Stimulated activated CD4-positive, alpha-beta T cell treated with anti-CD3 and anti-CD28 coated beads, TNF-alpha, amount 100 ng/mL, for 1 hour (primary cell): ENCODE measurements at places on chromosomes 4 and X.

DNA sequence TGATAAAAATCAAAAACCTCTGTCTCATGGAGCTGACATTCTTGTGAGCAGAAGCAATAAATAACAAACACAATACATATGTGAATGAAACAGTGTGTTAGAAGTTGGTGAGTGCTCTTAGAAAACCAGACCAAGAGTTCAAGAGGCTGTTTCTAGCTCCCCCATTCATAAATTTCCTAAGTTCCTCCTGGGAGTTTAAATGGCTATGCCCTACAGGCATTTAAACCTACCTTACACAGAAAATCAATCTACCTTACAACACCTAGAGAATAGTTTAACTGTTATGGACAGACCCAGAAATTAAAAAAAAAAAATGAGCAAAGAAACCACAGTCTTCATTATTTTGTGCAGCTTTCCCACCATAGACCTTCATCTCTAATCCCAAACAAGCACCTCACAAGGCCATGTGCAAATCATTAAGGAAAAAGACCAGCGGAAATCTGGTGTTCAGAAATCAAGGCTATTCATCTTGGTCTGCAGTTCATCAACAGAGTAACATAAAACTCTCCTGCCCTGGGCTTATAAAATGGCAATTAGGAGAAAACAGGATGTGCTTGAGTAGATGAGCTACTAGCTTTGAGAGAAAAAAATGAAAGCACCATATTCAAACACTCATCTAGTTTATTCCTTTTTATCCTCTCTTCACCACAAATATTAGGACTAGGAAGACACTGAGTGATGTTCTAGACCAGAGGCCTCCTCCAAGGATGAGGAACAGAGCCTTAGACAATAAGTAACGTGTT lies 147.2 kb downstream of the SHROOM3 start:
- no peak for DNase-seq

DNA sequence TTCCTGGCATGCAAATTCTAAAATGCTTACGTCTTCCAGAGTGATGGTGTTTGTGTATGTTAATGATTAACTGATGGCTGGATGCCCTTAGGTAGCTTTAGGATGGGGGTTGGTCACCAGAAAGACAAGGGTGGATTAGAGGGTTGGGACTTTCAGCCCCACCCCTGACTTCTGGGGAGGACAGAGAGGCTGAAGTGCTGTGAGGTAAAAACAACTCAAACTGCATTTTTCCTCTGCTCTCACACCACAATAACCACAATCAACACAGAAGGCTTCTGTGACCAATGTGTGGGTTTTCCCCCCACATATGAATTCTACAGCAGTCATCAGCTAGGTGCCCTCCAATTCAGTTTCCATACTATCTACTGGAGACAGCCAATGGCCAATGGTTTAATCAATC lies 18.7 kb upstream of the DDIT4L start:
- DNase-seq = no peak

DNA sequence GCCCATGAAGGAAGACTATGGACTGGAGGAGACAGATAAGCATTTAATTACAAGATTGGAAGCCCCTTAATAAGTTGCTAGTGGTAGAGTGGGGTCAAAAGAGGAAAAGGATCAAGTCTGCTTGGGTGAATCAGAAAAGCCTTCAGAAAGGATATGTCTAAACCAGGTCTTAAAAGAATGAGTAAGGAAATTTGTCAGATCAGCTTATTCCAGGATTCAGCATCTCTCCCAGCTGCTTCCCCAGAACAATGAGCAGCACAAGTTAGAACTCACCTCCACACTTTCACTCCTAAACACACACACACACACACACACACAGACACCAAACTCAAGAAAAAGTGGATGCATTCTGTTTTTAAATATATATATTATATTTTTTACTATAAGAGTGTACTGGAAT lies 166.5 kb downstream of the CPEB2 start:
- DNase-seq = no peak

GRCh38 chr4:142168181-142168580 lies 531.8 kb downstream of the IL15 start:
- DNase-seq = no peak

- no peak for DNase-seq
These were observed 55.3 kb downstream of the FANCB start for GRCh38 chrX:14817571-14817970.

DNA sequence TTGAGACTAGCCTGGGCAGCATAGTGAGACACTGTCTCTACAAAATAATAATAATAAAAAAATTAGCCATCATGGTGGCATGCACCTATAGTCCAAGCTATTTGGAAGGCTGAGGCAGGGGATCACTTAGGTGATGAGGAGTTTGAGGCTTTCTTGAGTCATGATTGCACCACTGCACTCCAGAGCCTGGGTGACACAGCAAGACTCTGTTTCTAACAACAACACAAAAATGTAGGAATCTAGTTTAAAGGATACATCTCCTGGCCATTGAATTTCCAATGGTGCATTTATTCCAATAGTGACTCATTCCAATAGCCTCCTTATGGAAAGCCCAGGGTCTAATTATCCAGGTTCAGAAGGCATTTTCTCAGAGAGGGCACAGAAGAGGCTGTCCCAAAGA lies 21.9 kb upstream of the HERC6 start:
- DNase-seq = no peak

- no peak for DNase-seq
These were observed 150.0 kb downstream of the SPRY1 start for GRCh38 chr4:123546573-123547060.

DNA sequence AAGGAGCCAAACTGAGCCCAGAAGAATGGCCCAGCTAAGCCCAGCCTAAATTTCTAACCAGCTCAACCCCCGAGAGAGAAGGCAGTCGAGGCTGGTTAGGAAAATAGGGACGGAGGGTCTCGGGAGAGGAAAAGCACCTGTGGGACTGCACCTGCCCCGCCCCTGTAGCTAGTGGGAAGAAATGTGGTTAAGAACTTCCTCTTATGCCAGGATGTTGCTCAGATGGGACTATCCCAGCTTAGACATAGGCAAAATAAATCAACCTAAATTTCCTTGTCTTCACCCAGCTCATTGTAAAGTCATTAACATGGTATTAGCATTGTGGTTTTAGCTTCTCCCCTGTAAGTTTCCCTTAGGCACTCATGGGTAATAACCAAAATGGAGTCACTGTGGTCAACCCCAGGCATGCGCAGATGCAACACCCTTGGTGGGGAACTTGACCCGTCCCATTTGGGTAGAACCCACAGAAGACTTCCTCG lies 86.8 kb downstream of the ZNF718 start:
- DNase-seq = no peak

DNA sequence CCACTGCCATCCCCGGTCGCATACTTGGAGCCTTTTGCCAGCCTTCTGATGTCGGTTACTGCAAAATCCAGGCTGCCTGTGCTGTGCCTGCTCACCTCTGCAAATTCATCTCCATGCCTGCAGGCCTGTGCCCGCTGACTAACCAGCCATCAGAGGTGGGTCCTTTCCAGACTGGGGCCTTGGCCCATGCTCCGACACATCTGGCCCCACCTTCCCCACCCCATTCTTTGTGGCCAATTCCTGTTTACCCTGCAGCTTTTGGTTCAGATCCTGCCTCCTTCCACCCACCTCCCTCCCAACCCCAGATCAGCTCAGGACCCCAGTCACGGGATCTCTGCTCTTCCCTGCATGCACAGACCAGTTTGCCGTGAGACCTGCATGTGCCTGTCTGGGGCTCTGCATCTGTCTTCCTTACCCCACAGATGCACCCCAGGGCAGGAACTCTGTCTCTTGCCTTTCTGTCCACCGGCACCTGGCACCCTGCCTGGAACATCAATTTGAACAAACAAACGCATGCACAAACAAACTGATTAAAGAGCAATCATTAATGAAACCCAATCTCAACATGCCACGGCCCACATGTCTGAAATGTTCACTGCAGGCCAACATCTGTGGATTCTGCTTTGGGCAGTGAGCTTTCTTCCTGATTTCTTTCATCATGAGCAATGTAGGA lies 112.8 kb upstream of the PSAPL1 start:
- DNase-seq = no peak

DNA sequence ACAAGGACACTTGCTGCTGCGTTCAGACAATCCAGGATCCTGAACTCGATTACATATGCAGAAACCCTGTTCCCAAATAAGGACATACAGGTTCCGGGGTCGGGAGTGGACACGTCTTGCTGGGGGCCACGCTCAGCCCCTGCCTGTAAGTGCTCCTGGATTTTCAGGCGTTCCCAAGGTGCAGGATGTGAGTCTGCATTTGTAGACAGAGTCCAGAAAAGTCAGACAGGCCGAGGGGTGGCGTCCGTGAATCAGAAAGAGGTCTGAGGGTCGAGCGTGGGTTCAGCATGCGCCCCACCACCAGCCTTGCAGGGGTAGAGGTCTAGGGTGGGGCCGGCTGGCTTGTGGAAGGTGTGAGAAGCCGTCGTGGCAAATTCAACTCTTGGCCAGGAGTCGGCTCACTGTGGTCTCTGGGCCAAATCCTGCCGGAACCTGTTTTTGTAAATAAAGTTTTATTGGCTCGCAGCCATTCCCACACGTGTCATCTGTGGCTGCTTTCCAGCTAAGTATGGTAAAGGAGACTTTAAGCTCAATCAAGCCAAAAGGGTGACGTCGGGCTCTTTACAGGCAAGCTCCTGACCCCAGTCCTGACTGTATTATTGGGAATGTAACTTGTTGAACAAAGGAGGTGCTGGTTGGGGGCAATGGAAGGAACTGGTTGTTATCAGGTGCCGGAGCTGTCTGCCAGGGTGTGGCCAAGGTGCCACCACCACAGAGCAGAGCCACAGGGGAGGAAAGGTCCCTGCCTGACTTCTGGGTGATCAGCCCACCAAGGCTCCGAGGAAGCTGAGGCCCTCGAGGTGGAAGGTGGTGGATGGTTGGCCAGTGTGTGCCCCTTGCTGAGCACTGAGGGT lies 7.4 kb downstream of the DOK7 start:
- no peak for DNase-seq

- DNase-seq = no peak
These were observed 135.0 kb downstream of the RASL11B start for GRCh38 chr4:52997132-52997416.

DNA sequence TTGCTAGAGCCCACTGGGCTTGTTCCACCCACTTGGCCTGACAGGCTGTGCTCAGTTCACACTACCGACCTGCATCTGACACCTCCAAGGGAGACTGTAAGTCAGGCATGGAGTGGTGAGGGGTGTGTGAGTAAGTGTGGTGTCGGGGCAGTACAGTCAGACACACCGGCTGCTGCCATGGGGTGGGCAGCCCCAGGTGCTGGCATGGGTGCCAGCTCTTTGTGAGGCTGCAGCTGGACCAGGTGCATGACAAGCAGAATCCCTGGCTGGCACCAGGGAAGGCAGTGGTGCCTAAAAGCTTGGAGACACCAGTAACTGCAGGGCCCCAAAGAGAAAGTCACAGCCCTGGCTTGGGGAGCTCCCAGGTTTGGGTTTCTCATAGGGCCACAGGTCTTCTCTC lies 665.0 kb downstream of the SH3BGRL start:
- no peak for DNase-seq

- DNase-seq = no peak
These were observed 17.2 kb upstream of the MND1 start for GRCh38 chr4:153327247-153327646.

DNA sequence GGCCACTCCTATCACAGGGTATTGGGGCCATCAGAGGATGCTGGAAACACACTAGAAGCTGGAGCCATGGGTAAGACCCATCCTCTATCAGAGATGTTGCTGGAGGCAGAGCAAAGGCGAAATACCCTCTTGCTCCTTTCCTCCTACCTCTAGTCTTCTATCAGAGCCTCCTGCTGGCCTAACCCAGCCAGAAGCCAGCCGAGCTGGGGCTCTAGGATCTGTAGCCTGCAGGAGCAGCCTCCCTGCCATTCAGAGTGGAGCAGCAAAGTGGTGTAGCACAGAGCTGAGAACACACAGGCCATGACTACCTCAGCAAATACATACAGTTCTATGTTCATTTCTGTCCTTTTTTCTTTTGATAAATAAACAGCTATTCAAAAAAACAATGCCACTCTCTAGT lies 35.7 kb downstream of the GATB start:
- DNase-seq = no peak

GRCh38 chrX:3129256-3129655 lies 88.0 kb downstream of the ARSF start:
- DNase-seq = no peak

GRCh38 chr4:130478406-130478805 lies 1382.5 kb downstream of the C4orf33 start:
- no peak for DNase-seq
